AG20443 (cell line): ENCODE measurements at places on chromosomes 12 and 14.

- peak; percentile 60 for DNase-seq
Observed at GRCh38 chr14:54189748-54190354, 207.0 kb upstream of the CDKN3 start.

GRCh38 chr12:123141615-123142517 is 9.0 kb downstream of the PITPNM2 start:
- DNase-seq: peak; percentile 61

GRCh38 chr14:102778338-102779083 is 1.3 kb downstream of the TRAF3 start:
- DNase-seq: no peak

- no peak for DNase-seq
Observed at GRCh38 chr14:43475757-43476156, 1031.3 kb downstream of the FSCB start.

GRCh38 chr14:98966475-98967162 is 305.4 kb downstream of the BCL11B start:
- no peak for DNase-seq

- DNase-seq: no peak
Observed at GRCh38 chr12:97938031-97938430, 475.4 kb downstream of the RMST start.

DNA sequence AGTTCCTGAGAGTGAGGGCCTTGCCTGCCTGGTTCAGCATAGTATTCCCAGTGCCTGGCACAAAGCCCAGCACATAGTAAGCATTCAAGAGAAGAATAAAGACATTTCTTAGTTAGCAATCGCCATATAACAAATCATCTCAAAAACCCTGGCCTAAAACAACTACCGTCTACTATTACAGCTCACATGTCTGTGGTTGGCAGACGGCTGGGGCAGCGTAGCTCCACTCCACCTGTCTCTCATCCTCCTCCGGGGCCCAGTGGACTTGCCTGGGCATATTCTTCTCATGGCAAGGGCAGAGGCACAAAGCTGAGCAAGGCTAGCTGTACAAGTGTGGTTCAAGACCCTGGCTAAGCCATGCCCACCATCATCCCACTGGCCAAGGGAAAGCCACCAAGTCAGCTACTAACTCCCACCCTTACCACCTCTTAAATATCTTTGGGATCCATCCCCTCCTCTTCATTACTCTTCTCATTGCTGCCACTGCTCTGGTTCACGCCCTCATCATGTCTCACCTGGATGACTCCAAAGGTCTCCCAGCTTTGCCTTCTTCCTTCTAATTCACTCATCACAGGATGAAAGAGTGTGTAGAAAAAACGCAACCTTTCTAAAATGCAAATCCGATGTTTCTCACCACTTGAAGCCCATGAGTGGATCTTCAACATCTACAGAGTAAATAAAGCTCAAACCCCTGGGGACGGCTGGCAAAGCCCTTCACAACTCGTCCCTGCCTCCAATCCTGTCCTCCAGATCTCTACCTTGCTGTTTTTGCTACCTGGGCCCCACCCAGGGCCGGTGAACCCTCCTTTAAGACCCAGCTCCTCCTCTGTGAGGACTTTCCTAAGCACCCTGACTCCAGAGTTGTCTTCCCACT is 10.4 kb downstream of the TMEM229B start:
- no peak for DNase-seq

DNA sequence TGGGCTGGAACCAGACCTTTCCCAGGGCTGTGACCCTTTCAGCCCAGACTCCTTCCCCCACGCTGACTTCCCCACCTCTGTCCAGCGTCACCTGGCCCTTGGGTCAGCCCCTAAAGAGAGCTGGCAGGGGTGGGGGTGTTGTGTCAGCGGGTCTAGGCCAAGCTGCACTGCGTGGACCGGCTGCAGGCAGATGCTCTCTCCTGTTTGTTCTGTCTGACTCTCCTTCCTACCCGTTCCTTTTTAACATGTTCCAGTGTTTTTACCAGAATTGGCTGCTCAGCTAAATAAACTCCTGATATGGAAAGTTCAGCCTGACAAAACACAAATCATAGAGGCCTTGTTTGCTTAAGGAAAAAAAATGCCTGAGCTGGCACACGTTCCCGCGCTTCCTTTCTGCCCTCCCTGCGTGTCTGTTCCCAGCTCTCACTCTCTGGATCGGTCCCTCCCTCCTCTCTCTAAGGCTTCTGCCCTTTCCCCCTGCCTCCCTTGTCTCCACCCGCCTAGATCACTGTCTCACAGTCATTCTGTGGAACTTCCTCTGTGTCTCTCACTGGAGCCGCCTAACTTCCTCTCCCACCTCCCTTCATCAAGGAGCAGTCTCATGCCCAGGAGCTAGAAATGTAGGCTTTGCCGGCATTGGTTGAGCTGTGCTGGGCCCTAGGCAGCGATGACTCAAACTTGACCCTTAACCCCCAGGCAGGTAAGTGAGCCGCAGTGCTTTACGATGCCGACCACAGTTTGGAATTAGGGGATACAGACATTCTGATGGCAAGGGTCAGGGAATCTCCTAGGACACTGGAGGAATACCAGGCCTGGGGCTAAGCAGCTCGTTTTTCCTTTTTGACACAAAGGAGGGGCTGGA is 15.5 kb upstream of the MLXIP start:
- DNase-seq: peak; percentile 64

GRCh38 chr12:131690320-131690719 is 20.6 kb upstream of the SFSWAP start:
- DNase-seq: no peak

- no peak for DNase-seq
Observed at GRCh38 chr14:81465507-81466228, 65.5 kb upstream of the STON2 start.
